ENCODE measurements at places on chromosomes 3 and 15.

- DNase-seq: peak; percentile 18
Observed at GRCh38 chr15:34952481-34952880, 17.1 kb downstream of the AQR start.

DNA sequence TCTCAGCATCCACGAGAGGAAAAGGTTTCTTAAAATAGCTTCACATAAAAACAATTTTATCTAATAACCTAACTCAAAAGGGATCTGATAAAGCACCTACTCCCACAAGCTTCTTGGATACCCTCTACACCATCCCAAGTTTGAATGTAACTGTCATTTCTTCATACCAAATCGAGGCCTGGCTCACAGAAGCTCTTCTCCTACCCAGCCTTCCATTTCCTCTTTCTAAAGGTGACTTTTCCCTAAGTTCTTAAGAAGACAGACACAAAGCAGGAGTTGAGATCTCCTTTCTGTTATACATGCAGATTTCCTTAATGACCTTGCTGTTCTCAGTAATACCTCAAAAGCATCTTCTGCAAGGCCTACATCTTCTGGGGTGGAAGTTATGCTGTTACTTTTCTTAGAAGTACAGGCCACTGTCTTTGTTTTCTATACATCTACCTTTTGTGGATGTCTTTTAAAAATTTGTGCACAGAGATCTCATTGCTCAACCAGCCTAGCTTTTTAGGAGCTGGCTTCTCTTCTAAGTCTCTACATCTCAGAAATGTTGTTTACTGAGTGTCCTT lies 3.4 kb upstream of the LRRIQ4 start:
- no peak for DNase-seq

GRCh38 chr15:75238150-75238549 lies 20.0 kb upstream of the GOLGA6C start:
- DNase-seq: no peak

- DNase-seq: no peak
Observed at GRCh38 chr15:96337365-96338023, 7.0 kb downstream of the NR2F2 start.

- DNase-seq: peak; percentile 59
Observed at GRCh38 chr3:14319654-14320182, 82.7 kb upstream of the SLC6A6 start.
